ENCODE measurements at places on chromosomes 4 and X.

DNA sequence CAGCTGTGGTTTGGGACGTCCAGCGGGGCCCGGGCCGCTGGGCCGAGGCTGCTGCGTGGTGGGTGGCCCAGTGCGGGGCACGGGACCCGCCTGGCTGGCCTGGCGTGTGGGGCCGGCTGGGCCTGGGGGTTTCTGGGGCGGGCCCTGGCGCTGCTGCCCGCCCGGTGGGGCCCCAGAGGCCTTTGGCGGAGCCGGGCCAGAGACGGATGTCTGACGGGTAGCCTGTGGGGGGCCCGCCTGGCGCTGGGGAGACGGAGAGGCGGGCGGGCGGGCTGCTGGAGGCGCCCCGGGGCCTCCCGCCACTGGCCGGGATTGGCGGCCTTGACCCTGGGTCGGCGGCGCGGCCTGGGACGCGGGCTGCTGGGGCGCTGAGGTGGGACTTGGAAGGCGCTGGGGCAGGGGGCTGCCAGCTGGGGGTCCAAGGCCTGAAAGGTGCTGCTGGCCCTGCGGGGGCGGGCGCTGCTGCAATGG lies 8.1 kb upstream of the TIMP1 start:
- DNase-seq = no peak

DNA sequence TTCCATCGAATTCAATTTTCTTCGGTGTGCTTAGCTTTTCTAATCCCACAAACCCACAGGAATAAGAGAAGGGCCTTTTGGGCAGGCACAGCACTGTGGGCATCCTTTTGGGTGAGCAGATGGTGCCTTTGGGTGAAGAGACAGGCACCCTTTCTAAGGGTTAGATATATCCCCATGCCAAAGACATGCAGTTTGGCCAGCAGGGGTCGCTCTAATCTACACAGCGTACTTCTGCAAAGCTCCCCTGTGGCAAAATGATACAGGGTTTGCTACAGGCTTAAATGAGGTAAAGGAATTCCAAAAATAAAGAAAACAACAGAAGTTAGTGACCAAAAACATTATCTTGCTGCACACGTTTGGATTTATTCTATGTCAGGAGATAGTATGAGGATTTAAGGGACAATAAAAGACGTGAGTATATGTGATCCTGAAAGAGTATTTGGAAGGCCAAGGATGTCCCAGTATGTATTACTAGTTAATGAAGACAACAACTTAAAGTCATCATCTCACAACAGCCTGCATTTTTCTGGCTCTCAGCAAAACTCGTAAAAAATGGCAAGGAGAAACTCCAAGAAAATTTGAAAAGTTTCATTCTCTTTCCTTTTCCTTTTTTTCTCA lies 49.5 kb downstream of the PHEX start:
- DNase-seq = peak; percentile 59

- DNase-seq = no peak
Measured at GRCh38 chrX:137233478-137233877, 199.7 kb upstream of the GPR101 start.

DNA sequence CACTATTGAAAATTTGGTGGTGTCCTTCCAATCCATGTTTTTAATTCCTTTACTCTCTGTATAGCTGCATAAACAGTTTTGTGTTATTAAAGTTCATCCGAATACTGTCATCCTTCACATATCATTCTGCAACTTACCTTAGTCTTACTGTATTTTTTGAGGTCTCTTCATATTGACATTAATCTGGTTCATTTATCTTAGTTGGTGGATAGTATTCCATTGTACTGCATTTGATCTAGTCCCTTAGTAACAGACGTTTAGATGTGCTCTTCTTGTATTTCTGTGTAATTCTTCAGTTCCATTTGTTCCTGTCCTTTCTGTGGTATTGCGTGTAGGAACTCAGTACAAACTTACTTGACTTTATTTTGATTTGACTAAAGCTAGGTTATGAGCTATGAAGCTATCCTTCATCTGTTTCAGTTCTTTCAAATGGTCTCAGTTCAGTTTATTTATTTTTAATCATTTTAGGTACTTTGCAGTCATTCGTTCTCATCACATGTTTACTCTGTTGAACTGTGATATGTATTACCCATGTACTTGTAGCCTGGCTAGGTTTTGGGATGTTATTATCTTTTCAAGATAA lies 41.3 kb downstream of the RAPGEF2 start:
- peak; percentile 53 for DNase-seq

GRCh38 chr4:5435823-5436222 lies 272.5 kb downstream of the EVC2 start:
- DNase-seq = no peak

Data from NAMALWA (cell line).